ENCODE measurements at places on chromosomes 13 and 19. TPM values are rescaled to one million over a fixed set of nuclear protein-coding genes. Genes with fewer than 3 reads are reported as not detected.

GRCh38 chr19:6216996-6217751 is 62.6 kb downstream of the MLLT1 start:
- no peak for ATAC-seq
- H3K36me3 ChIP-seq = peaks cover 67% of the 10 kb centered on the region
- H3K27me3 ChIP-seq = no peaks in the 10 kb centered on the region
- H3K4me1 ChIP-seq = no peaks in the 10 kb centered on the region

GRCh38 chr19:33727331-33727998 is 69.2 kb upstream of the KCTD15 start:
- peaks cover 48% of the 10 kb centered on the region for H3K27me3 ChIP-seq
- H3K27ac ChIP-seq = no peak overlapping the region
- no peak overlapping the region for H3K4me3 ChIP-seq
- no peaks in the 10 kb centered on the region for H3K4me1 ChIP-seq
- ATAC-seq = no peak

- no peak overlapping the region for H3K4me3 ChIP-seq
- no peaks in the 10 kb centered on the region for H3K4me1 ChIP-seq
- H3K27me3 ChIP-seq = no peaks in the 10 kb centered on the region
- H3K27ac ChIP-seq = no peak overlapping the region
- no peaks in the 10 kb centered on the region for H3K36me3 ChIP-seq
- ATAC-seq = no peak
These were observed 121.6 kb upstream of the FRY start for GRCh38 chr13:31909864-31910551.

GRCh38 chr19:571566-571974 is 826 bp upstream of the BSG start:
- peak overlapping the region; percentile 32 for H3K27ac ChIP-seq
- no peaks in the 10 kb centered on the region for H3K27me3 ChIP-seq
- H3K4me1 ChIP-seq = no peaks in the 10 kb centered on the region
- peak overlapping the region; percentile 87 for H3K4me3 ChIP-seq
- no peaks in the 10 kb centered on the region for H3K36me3 ChIP-seq

DNA sequence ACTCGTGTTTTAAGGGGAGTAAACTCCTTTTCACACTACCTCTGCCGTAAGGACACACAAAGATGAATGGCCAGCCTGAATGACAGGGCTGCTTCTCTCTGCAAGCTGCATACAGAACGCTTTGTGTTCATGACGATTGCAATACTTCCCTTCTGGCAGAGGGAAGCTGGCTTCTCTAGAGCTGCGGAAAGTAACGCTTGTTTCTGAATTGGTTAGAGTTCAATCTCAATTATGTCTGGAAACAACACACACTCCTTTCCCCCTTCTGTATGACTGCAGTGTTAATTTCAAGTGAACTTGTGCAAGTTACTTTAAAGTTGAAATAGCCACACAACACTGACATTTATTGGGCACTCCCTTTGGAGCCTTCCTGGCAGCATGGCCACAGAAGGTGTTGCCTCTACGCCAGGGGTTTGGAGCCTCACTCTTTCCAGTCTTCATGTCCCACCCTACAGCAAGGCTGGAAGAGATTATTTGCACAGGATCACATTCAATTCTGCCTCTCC is 242.6 kb downstream of the NDFIP2 start:
- H3K27me3 ChIP-seq = no peaks in the 10 kb centered on the region
- peak; percentile 68 for ATAC-seq
- peaks cover 21% of the 10 kb centered on the region for H3K4me1 ChIP-seq
- peak overlapping the region; percentile 19 for H3K27ac ChIP-seq

DNA sequence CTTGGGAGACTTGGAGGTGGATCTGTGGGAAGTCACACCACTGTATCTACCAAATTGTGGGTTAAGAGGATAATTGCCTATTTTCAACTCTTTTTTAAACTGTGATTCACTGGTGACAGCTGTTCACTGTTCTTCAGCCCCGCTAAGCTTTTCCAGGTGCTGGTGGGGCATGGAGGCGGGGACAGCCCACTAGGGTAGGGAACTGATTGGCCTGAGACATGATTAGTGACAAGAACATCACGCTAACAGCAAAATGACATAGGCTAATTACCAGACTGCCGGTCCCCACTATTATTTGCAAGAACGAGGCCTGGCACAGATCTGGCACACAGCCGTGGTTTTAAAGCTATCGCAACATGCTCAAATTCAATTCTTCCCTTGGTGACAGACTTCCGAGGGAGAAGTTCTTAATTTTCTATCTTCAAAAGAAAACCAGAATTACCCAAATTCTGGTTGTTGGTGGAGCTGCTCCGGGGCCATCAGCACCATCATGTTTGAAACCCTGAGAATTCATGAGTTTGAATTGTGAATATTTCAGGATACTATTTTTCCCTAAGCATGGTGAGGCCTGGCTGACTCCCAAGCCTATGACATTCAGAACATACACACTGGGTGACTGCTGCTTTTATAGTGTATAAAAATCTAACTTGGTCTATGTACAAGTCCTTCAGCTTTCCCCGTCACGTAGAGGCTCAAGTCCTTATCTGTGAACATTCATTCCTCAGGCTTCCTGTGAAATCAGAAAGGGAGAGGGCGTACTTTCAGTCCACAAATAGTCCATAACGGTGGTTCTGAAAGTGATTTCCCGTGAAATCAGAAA is 17.9 kb downstream of the DOCK9 start:
- peaks cover 3% of the 10 kb centered on the region for H3K36me3 ChIP-seq
- no peaks in the 10 kb centered on the region for H3K27me3 ChIP-seq
- ATAC-seq = peak; percentile 23
- H3K4me1 ChIP-seq = peaks cover 2% of the 10 kb centered on the region
- peak overlapping the region; percentile 59 for H3K27ac ChIP-seq
- H3K4me3 ChIP-seq = no peak overlapping the region

DNA sequence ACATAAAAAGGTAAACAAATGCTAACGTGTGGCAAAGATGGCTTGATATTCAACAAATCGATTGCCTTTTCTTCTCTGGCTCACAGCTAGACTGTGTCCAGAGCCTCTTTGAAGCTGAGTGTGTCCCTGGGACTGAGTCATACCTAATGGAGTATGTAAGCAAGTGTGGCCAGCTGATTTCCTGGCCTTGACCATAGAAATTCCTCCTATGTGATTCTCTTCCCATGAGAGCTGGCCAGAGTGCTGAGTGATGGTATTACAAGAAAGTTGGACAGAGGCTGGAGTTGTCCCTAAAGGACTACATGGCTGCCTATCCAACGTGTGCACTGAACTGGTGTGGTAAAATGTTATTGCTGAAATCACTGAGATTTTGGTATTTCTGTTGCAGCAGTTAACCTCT is 320.1 kb upstream of the SLC10A2 start:
- H3K4me3 ChIP-seq = no peak overlapping the region
- no peaks in the 10 kb centered on the region for H3K27me3 ChIP-seq
- no peaks in the 10 kb centered on the region for H3K4me1 ChIP-seq
- H3K36me3 ChIP-seq = no peaks in the 10 kb centered on the region
- ATAC-seq = no peak
- no peak overlapping the region for H3K27ac ChIP-seq

DNA sequence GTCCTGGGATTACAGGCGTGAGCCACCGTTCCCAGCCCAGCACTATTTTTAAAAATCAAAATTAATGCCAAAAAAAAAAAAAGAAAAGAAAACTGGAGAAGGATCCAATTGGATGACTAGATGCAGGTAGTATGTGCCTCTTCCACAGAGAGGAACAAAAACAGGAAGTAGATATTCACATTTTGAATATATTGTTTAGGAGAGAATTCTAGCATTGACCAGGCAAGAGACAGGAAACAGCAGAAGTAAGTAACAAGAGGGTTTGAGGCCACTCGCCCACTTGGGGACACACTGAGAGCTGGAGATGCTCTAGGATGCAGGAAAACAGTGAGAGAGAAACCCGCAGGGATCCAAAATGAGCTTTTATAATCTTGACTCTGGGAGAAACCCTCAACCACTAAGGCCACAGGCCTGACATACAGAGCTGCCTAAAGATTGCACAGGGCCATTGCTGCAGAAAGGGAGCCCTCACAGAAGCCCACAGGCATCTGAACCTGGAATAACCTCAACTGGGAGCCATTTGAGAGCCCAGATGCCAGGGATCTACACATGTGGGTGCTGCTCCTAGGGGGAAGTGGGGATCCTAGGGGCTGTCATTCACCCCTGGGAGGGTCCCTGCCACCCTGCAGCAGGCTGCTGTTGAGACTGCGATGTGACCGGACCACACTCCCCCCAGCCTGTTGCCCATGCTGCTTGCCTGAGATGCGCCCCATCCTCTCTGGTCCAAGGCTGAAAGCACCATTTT is 28.2 kb downstream of the IGFL2 start:
- H3K27me3 ChIP-seq = peaks cover 37% of the 10 kb centered on the region
- H3K36me3 ChIP-seq = no peaks in the 10 kb centered on the region
- no peak overlapping the region for H3K4me3 ChIP-seq
- no peaks in the 10 kb centered on the region for H3K4me1 ChIP-seq
- H3K27ac ChIP-seq = no peak overlapping the region

- peak overlapping the region; percentile 95 for H3K27ac ChIP-seq
- H3K27me3 ChIP-seq = no peaks in the 10 kb centered on the region
- peak overlapping the region; percentile 96 for H3K4me3 ChIP-seq
- H3K4me1 ChIP-seq = peaks cover 51% of the 10 kb centered on the region
- ATAC-seq = peak; percentile 4
These were observed 1.1 kb downstream of the FOXO1 start for GRCh38 chr13:40665126-40666044.

DNA sequence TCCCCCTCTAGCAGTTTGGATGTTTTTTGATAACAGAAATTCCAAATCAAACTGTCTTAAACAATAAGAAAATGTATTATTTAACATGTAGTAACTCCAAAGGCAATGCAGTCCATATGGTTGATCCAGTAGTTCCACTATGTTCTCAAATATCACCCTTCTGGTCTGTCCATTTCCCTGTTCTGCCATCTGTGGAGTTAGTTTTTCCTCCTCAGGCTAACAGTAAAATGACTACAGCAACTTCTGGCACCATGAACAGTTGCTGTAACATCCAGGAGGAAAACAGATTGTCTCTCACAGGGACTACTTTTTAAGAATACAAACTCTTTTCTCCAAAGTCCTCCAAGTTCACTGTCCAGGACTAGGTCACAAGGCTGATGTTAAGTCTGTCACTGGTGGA is 455.4 kb downstream of the FGF14 start:
- H3K4me1 ChIP-seq = no peaks in the 10 kb centered on the region
- no peak for ATAC-seq

DNA sequence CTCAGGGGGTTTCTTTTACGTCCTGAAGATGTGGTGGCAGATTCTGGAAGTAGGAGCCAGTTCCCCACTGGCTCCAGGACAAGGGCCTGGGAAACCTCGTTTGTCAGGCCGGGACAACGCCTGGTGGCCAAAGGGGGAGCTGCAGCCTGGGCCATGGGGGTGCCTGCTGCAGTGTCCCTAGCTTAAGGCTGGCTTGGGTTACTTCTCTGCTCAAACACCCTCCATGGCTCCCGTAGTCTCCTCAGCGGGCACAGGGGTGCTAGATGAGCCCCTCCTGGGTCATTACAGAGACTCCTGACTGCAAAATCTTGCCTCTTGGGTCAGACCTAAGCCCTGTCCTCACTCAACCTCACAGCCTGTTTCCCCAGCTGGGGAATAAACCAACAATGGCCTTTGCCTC is 14.7 kb downstream of the CILP2 start:
- ATAC-seq = peak; percentile 23
- H3K36me3 ChIP-seq = no peaks in the 10 kb centered on the region
- no peak overlapping the region for H3K4me3 ChIP-seq
- H3K27me3 ChIP-seq = peaks cover 47% of the 10 kb centered on the region

GRCh38 chr13:26896986-26897668 is 136.5 kb upstream of the GPR12 start:
- peaks cover 55% of the 10 kb centered on the region for H3K27me3 ChIP-seq
- H3K4me3 ChIP-seq = no peak overlapping the region
- H3K27ac ChIP-seq = no peak overlapping the region

DNA sequence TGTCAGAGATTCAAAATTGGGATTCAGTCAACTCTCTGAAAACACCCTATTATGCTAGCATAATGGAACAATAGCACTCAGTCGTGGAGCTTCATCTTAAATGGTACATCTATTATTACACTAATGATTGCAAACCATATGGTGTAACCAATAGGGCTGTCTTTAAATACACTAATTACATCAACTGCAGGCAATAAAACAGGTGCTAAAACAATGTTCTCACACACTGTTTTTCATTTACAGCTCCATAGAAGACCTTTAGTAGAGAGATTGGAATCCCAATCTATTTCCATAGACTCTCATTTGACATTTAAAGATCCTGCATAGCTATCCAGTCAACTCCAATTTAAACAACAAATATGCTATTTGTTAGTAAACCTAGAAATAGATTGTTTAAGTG is 1917.4 kb downstream of the OLFM4 start:
- H3K4me1 ChIP-seq = no peaks in the 10 kb centered on the region
- H3K36me3 ChIP-seq = no peaks in the 10 kb centered on the region
- no peaks in the 10 kb centered on the region for H3K27me3 ChIP-seq
- no peak for ATAC-seq
- no peak overlapping the region for H3K27ac ChIP-seq

DNA sequence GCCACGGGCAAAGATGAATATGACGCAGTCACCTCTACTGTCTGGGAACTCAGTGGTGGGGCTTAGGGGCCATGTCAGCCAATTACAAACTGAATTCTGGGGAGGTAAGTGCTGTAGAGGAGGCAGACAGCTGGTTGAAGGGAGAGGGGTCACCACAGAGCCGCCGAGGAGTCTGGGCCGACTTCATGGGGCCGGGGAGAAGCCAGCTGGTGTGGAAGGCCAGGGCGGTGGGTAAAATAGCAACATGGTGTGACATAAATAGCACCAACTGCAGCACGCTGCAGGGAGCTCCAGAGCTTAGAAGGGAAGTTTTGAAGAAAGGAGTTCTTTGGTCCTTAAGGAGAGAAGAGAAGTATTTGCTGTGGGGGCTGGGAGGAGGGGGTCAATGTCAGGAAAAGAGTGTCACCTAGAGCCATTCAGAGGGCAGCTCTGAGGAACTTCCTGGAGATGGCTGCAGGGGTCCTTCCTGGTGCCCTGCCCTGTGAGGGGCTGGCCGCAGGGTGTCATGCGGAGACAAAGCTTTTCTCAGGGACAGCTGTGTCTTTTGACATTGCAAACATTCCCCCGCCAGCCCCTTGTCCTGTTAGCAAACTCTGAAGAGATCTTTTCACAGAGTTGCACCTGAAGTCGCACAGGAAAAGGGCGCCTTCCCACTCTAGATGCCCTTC is 6.4 kb downstream of the METTL21C start:
- peaks cover 18% of the 10 kb centered on the region for H3K27me3 ChIP-seq
- H3K27ac ChIP-seq = no peak overlapping the region
- no peaks in the 10 kb centered on the region for H3K36me3 ChIP-seq
- no peak overlapping the region for H3K4me3 ChIP-seq
- H3K4me1 ChIP-seq = no peaks in the 10 kb centered on the region
- no peak for ATAC-seq

DNA sequence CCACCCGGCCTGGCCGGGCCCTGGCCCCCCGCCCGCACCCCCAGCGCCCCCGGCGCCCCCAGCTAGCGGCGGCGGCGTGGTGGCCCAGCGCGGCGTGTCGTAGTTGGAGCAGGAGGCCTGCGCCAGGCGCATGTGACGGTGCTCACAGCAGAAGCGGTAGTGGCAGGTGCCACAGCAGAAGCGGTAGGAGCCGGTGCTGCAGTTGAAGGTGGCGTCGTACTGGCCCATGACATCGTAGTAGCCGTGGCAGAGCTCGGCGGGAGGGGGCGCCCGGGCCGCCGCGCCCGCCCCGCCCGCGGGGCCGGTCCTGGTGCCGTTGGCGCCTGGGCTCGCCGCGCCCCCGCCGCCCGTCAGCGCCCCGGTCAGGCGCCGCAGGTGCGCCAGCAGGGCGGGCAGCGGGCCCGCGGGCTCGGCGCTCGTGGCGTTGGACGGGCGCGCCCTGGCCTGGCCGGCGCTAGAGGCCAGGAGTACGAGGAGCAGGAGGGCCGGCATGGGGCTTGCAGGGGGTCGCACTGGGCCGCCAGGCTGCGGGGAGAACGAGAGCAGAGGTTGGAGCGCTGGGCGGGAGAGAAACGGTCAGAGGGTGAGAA is 633 bp downstream of the SHISA7 start:
- H3K36me3 ChIP-seq = no peaks in the 10 kb centered on the region
- H3K4me3 ChIP-seq = no peak overlapping the region
- no peak for ATAC-seq
- H3K4me1 ChIP-seq = no peaks in the 10 kb centered on the region

LGALS14 gene
- not detected for total RNA-seq

RNF113B gene
- not detected for total RNA-seq

ATP12A gene
- not detected for total RNA-seq

Data from gastroesophageal sphincter (tissue), 4 donors.